ENCODE measurements at places on chromosomes 16 and 17.

DNA sequence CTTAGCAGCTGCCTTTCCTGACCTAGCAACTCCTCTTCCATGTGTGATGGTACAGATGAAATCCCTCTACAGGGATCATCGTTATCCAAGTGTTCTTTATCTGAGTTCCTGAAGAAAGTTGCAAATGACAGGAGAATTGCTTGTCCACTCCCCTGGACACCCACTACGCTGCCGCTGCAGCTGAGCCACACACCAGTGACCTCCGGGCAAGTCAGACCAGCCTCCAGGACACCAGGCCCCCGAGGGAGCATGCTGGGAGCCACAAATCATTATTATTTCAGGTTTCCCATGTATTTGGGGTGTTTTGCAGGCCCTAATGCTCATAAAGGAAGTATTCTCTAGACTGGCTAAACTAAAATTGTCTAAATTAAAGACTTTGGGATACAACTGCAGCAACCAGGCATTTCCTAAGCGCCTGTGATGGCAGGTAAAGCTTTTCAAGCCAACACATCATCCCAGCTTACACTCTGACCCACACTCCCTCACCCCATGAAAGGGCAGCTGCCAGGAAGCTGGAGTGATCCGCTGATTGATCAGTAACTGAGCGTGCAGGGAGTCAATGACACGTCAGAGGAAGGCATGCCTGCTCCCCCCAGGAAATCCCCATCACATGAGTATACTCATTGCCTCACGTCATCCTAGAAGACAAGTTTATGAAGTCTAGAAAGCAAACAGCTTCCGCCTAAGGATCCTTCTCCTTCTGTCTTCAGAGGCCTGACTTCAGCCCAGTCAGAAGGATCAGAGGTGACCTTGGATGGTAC, 14.4 kb downstream of the FA2H start:
- no peak for DNase-seq

DNA sequence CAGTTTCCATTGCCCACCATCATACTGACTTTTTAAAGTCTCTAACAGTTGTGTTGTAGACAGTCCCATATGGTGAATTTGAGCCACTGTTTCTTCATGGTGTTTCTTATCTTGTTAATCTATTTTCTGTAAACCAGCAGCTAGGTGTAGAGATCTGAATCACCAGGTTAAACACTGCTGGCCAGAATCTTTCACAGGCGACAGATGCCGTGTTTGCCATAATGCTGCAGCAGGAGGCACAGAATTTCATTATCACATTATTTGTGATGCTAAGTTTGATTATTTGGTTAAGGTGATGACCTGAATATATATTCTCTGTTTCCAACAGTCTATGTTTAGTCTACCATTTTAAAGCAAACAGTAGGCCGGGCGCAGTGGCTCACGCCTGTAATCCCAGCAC, 11.5 kb upstream of the CNGB1 start:
- no peak for DNase-seq

GRCh38 chr16:13973321-13974023, 53.5 kb downstream of the ERCC4 start:
- no peak for DNase-seq

DNA sequence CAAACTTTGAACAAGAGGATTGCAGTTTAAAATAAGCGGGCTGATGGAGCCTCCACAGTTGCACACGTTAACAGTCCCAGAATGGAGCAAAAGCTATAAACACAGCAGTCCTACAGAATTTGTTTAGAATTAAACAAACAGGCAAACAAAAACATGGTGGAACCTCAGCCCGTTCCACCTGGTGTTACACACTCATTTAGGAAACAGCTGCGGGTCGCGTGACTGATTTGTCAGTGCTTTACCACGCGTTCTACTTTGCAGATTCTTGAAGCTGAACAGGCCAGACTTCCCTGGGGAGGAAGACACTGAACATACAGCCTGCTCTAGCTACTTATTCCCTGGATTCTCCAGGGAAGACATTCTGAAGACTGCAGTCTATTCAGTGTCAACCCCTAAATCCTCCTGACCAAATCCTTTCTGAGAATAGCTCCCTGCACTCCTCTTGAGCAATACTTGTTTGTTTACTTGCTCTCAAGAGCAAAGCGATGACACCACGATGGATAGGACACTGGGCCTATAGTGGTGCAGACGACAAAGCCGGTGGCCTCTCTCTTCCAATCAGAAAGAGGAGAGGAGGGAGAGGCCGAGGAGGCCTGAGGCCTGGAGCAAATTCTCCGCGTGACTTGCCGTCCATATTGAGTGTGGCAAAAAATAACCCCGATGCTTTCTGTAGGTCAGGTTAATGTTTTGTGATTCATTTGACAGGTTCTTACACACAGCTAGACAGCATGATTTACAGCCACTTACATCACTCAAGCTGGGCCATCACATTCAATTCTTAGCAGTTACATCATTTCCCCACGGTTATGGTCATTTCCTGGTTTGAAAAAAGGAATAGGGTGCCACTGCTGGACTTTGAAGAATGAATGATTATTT, 4.0 kb upstream of the MAP1LC3B start:
- peak; percentile 92 for DNase-seq

DNA sequence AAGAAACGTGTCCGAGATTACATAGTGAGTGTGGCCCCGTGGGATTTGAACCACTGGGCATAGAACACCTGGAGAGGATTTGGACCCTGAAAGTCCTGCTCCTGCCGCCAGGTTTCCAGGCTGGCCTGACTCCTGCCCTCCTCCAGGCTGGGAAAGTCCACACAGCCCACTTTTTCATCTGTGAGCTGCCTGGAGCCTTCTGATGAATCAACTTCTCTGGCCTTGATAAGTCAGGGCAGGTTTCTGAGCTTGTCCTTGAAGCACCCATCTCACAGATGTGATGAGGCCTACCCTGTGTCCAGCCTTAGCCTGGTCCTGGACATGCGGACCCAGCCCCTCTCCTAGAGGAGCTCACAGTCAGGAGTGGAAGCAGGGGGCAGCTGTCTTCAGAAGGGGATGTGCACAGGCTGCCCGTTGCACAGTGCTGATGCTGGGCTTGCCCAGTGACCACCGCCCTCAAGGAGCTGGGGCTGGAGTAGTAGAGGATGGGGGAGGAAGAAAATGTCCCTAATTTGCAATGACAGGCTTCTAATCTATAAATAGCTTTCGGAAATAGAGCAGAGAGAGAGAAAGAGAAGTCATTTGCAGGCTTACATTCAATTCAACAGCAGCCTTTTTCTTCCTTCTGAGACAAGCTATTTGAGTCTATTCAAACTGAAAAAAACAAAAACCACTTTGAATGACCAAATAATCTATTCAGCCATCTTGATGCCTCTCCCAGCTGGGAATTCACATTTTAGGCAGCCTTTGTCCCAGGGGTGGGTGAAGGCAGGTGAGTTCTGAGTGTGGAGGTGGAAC, 73.5 kb upstream of the DNAJA2 start:
- no peak for DNase-seq

DNA sequence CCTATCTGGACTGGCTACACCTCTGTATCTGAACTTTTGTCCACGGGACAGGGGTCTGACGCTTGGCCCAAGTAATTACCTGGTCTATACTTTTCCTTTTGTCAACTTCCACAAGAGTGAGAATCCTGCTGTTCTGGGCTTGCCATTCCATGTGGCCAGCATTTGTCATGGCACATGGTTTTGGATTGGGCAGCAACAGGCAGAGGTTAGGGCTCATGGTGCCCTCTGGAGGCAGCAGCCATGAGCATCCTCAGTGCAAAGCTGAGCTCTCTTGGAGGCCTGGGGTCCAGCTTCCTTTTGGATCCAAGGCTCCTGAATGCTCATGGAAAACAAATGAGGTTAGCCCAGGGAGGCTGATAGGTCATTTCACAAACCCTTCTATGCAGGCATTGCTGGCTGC, 7.5 kb upstream of the EDC4 start:
- DNase-seq: no peak

- DNase-seq: no peak
Measured at GRCh38 chr16:29820730-29821642, 724 bp downstream of the MVP start.

- no peak for DNase-seq
Measured at GRCh38 chr17:82214012-82214628, 1.5 kb upstream of the CCDC57 start.

DNA sequence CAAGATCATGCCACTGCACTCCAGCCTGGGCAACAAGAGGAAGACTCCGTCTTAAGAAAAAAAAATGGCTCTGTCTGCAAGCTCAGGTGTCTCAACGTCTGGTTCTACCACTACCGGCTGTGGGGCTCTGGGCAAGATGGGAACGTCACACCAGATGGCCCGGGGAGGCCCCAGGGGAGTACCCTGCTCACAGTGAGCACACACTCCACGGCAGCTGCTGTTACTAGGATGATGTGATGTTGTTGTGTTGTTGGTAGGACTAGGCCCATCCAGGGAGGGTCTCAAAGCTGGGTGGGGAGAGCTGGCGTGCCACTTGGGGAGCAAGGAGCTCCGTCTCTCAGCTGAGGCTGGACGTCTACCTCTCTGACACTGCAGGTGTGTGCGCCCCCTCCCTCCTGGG, 9.4 kb upstream of the NPTX1 start:
- DNase-seq: no peak

GRCh38 chr17:34423978-34424813, 61.2 kb upstream of the CCL1 start:
- DNase-seq: no peak

- peak; percentile 42 for DNase-seq
Measured at GRCh38 chr16:84718-85406, 6.8 kb downstream of the MPG start.

Measured in NCI-H1105 treated with DMSO at 0.1 percent for 48 hours (cell line).